NCI-H446 treated with DMSO at 0.1 percent for 48 hours (cell line): ENCODE measurements at places on chromosomes 3 and 15.

GRCh38 chr3:134309987-134310700 is 59.5 kb upstream of the RYK start:
- DNase-seq = no peak

- DNase-seq = no peak
These were observed 22.7 kb downstream of the ACAA1 start for GRCh38 chr3:38114052-38114874.

GRCh38 chr3:129837065-129837642 is 56.4 kb downstream of the TMCC1 start:
- no peak for DNase-seq

DNA sequence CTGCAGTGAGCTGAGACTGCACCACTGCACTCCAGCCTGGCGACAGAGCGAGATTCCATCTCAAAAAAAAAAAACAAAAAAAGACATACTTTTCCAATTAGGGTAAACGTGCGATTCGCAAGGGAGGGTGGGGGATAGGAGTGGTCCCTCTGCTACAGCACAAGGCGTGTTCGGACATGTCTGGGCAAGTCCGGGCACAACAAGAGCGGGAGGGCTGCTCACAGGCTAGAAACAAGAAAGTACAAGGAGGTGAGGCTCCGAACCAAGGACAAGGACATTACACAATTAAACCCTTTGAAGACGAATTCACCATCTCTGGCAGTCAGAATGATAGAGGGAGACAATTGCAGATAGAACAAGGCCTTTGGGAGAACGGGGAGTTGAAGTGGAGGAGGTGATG is 32.2 kb upstream of the BCL2A1 start:
- no peak for DNase-seq

DNA sequence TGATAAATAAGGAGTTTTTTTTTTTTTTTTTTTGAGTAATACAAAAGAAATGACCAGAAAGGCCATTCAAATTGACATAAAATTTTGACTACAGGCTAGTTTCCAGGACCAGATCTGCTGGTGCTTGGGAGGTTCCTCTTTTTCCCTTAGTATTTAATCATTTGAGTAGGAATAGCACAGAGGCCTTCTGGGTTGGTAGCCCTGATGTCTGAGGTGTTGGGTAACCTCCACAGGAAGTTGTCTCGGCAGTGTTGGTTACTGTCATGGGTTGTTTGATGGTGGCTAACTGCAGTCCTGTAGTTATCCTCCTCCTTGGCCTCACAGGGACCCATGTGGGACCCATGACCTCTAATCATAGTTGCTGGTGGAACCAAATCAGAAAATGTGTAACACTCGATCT is 91.1 kb downstream of the USP13 start:
- no peak for DNase-seq

GRCh38 chr3:155185631-155186071 is 105.5 kb downstream of the MME start:
- no peak for DNase-seq

GRCh38 chr3:124992041-124992440 is 57.5 kb upstream of the MUC13 start:
- DNase-seq = no peak

GRCh38 chr15:76206325-76206976 is 104.8 kb downstream of the ETFA start:
- DNase-seq = peak; percentile 96

- DNase-seq = no peak
These were observed 25.3 kb downstream of the FBLN2 start for GRCh38 chr3:13574083-13574797.

- DNase-seq = peak; percentile 71
These were observed 341.7 kb upstream of the KCNMB2 start for GRCh38 chr3:178194539-178194938.

- no peak for DNase-seq
These were observed 48.7 kb downstream of the PRKAR2A start for GRCh38 chr3:48798998-48799397.

DNA sequence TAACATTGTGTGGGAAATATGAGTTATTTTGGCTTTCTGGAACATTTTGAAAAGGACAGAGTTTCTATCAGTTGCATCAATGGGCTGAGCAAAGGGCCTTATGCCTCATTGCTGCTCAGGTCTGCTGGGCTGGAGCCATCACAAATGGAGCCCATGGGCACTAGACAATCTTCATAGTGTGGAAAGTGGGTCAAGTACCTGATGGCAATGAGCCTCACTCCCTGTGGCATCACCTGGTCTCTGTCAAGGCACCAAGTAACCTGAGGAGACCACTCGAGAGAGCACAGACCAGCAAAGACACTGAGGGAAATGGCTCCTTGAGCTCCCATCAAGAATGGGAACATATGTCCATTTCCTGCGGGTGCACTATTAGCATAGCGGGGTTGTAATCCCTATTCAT is 96.7 kb upstream of the PPP2R3A start:
- no peak for DNase-seq

- no peak for DNase-seq
These were observed 94.9 kb upstream of the AADACL2 start for GRCh38 chr3:151638555-151639417.

DNA sequence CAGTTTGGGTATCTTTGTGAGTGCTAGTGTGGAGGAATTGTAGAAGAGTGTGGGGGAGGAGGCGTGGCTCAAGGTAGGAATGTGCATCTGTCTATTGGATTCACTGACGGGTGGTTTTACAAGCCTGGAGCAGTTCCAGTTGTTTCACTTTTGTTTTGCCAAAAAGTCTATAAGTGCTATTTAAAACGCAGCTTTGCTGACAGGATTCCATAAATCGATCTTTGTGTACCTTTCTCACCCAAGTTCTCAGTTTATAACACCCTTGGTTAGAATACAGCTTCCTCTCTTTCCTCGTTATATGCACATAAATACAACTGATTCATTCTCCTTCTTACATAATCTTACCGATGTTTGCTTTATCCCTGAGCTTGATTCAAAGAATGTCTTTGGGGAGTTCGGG is 123.2 kb upstream of the UBE2E2 start:
- DNase-seq = no peak

DNA sequence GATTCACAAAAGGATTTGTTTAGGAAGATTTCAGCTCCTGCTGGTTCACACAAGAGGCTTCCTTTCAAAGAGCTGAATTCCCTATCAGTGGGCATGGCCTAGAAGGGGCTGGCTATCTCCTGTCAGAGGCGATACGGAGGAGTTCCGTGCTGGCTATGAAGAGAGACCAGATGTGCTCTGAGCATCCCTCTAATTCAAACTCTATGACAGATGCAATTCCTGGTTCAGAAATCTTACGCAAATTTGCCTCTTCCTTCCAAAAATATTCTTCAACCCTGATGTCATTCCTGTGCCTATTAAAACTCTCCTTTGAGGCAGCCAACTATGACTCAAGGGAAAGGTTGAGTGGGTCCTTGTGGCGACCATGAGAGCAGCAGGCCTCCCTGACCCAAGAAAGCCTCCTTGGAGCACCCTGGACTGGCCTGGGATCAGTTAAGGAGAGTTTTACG is 139.3 kb upstream of the HES1 start:
- no peak for DNase-seq

DNA sequence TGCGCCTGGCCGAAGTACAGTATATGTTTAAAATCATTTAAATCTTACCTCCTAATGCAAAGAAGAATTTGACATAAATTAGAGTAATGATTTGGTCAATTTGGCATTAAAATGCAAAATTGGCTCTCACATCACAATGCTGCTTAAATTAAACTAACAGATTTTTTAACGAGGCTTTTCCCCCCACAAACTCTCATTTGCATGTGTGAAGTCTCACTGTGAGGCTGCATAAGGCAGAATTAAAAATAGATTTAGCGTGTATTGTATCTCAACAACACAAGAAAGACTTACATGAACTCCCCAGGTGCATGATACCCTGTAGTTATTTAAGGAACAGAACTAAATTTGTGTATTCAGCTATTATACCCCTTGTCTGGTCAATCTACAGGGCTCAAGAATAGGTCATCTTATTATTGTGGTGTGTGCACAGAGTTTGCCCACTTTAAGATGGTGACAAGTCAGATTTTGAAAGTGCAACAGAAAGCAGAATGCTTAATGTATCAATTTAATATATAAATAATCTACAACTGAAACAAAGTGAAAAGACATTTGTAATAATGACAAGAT is 897.9 kb downstream of the EPHA3 start:
- DNase-seq = no peak

DNA sequence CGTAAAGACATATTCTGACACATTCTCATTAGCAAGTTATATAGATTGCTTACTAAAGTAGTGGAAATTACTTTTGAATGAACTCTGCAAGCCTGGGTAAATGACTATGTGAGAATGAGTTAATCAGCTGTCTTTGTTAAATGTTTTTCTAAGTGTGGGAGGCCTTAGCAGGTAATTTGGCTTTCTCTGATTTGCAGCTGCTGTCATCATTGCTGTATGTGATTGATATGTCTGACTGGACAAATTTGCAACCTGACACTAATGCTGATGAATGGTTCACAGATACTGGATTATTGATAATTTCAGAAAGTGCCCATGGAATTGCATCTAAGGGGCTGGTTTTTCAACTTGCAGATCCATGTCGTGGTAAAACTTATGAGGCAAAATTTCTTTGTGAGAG is 372.2 kb upstream of the SGO1 start:
- DNase-seq = no peak

DNA sequence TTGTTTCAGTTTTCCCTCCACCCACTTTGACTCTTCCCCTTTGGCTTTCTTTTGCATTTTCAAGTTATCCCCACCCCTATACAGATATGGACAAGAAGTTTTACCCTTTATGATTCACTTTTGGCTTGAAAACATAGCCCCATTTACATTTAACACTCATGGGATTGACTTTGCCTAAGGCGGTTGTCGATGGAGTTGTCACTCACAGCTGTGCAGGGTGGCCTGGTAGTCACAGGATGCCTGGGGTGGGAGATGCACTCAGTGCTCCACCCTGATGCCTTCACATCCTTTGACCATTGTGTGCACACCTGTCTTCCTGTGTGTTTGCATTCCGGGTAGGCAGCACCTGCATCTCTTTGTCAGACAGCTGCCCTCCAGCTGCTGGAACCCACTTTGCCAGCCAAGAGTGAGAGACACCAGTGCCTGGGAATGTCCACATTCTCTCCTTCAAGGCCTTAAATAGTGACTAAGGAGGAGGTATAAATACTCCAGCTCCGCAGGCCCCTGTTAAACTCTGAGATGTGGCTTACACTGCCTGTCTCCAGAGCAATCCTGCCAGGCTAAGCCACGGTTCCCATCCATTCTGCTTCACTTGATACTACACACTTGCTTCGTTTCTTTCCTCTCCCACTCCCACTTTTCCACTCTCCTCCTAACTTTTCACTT is 191.5 kb upstream of the SLC24A5 start:
- no peak for DNase-seq

GRCh38 chr15:50051811-50052419 is 67.1 kb downstream of the ATP8B4 start:
- peak; percentile 21 for DNase-seq

DNA sequence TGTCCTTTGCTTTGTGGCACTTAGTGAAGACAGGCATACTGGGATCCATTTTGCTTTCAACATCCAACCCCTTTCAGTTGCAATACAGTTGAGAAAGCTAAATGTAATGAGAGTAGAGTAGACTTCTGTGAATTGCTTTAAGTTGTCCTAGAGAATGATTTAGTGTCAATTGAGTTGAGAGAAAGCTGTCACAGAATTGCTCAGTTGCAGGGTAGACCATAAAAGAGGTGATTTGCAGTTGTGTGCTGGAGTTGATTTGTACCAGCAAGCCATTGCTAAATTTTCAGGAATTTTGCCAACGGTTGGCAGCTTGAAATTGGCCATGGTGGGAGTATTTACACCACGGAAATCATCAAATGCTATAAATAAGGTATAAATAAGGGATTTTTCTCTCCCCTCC is 2.2 kb downstream of the ABHD5 start:
- DNase-seq = peak; percentile 11

DNA sequence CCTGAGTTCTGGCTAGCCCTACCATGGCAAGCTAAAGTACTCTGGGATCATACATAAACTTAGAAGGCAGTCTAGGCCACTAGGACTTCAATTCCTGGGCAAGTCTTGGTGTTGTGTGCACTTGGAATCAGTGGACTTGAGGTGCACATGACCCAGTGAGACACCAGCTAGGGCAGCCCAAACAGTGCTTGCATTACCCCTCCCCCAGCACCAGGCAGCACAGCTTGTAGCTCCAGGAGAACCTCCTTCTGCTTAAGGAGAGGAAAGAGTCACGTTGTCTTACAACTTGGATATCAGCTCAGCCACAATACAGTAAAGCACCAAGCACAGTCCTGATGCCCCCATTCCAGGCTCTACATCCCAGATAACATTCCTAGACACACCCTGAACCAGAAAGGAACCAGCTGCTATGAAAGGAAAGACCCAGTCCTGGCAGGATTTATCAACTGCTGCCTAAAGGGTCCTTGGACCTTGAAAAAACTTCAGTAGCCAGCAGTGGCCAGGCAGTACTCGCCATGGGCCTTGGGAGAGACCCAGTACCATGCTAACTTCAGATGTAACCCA is 57.2 kb downstream of the MYO9A start:
- DNase-seq = no peak

DNA sequence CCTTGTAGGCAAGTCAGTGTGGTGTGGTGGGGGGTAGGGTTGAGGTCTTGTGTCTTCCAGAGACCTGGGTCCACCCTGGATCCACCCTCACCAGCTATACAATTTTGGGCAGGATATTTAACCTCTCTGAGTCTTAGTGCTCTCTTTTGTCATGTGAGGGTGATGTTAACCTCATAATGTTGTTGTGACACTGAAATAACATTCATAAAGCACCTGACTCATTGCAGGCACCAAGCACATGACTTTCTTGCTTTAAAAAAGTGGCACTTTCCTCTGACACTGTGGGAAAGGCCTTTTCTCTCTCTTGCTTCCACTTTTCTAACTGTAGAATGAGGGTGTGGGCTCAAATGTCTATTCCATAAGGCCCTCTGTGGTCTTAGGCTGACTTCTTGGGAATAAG is 75.5 kb downstream of the SCN10A start:
- no peak for DNase-seq

- DNase-seq = no peak
These were observed 63.1 kb downstream of the ITGA11 start for GRCh38 chr15:68368731-68369435.

DNA sequence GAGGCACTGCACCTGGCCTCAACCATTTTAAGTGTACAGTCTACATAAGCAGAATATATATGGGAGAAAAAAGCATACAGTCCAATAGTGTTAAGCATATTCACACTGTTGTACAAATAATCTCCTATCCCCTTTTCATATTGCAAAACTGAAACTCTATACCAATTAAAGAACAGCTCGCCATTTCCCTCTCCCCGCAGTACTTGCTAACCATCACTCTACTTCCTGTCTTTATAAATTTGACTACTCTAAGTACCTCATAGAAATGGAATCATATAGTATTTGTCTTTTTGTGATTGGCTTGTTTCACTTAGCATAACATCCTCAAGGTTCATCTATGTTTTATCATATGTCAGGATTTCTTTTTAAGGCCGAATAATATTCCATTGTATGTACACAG is 21.6 kb upstream of the TASOR start:
- DNase-seq = no peak
